ENCODE measurements at places on chromosomes 3 and 15.

DNA sequence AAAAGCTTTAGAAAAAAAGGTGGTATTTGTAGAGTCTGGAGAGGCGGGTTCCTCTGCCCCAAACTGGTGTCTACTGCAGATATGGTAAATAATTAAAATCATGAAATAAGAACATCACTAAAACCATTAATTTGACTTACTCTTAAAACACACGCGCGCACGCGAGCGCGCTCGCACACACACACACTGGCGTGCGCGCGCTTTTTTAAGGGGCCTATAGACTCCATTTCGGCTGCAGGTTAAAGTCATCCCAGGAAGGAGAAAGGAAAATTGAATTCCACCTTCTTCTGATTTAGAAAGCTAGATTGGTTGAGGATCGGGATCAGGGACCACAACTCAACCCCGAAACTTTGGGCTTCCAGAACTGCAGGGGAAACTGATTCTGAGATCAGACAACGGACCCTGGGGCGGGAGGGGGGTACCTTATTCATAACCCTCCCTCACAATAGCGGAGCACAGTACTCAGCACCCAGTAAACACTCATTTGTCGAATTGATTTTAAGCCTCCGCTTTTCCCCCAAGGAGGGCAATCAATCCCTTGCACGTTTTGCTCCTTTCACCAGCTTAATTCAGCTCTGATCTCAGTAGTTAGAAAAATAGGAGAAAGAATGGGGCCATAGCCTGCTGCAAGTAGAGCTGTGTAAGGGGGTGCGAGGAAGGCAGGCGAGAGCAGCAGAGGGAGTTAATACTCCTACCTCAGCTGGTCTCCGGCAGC is 509 bp upstream of the LRRC3B start:
- DNase-seq = no peak

DNA sequence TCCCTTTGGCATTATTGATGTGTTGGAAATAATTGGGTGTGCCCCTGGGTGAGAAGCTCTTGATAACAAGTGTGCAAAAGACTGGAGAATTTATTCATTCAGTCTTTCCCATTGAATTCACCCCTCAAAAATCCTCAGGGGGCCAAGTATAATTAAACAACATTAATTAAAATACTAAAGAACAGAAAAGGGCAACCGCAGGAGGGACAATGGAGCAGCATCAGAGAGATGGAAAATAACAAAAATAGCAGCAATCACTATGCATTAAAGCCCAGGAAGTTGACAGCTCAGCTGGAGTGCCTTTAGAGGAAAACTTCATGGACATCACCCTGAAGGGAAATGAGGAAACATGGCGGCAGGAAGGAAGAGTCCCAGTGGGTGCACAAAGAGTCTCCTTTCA is 227.6 kb downstream of the MINAR1 start:
- no peak for DNase-seq

DNA sequence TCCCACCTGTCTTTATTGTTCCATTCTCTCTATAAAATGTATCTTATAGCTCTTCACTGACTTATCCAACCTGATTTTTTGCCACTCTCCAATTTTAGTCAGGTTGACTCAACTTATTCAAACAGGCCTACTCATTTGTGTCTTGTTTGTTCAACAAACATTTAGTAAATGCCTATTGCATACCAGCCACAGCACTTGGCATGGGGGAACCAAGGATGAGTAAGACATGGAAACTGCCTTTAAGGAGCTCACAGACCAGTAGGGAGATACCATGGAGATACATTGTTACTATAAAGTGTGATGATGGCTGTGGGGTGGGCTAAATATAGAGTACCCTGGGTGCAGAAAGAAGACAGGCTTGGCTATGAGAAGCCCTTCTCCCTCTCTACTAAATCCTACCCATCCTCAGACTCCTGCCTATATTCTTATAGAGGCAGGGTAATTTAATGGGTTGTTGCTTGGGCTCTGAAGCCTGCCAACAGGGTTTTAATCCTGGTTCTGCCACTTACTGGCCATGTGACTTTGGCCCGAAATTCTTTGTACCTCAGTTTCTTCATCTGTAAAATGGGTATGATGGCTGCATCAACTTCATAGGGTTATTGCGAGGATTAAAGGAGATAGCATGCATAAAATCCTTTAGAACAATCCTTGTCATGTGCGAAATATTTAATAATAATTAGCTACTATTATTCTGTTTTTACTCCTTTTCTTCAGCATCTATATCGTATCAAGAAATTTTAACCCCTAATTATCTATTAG is 348.5 kb upstream of the UMPS start:
- DNase-seq = no peak

GRCh38 chr3:5388091-5388490 is 200.6 kb downstream of the EDEM1 start:
- DNase-seq = no peak

DNA sequence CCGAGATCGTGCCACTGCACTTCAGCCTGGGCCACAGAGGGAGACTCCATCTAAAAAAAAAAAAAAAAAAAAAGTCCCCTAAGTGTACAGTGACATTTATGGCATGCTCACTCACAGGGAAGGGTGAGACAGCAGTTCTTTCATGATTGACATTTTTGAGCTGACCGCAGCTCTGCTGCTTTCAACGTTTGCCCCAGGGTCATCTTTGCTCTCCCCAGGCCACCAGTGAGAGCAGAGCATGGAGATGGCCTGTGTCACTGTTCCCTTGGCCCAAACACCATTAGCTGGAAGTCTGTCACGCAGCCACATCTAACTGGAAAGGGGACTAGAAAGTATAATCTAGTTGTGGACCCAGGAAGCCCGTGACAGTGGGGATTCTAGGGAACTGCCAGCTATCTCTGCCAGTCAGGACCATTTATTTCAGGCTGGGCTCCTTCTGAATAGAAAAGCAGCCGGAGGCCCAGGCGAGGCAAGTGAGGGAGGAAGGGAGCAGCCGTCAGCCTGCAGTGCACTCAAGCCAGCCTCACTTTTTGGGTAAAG is 193.4 kb upstream of the HES1 start:
- no peak for DNase-seq

DNA sequence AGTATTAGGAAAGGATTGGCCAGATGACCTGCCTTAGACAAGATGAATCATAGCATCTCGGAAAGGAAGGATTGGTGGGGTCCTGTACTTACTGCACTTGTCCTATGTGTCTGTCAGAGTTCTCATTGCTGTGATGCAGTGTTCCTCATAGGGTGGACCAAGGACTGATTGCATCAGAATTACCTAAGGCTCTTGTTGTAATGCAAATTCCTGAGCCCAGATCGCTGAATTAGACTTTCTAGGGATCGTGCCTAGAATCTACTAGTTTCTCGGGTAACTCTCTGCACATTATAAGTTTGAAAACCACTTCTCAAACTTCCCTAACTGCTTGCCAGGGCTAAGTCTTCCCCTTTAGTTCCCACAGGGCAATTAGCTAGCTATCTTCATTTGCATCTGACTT is 74.9 kb upstream of the SKOR1 start:
- DNase-seq = no peak

DNA sequence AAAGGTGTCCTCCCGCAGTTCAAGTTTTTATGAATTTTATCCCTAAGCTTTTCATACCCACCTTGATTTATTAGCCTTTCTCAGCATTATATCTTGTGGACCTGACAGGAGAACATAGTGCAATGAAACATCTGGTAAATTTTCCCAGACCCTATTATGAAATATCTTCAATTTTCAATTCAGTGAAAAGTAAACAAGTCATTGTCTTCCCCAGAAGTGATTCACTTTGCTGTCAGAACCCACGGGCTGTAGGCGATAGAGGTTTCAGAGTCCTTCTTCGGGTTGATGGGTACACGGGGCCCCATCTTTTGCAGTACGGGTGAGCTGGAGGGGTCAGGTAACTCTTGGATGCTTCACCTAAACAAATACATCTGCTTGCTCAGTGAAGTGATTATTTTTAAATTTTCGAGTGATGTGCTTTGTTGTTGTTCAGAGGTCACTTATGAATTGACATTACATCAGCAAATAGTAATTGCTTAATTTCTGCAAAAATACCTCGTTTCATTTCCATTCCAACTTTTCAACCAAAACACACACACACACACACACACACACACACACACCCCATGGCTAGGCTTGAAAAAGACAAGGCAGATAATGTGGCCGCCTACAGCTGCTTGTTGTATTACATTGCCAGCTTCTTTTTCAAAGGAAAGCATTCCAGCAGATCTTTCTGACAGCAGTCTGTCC is 102.9 kb downstream of the SEMA6D start:
- no peak for DNase-seq

- DNase-seq = no peak
Observed at GRCh38 chr3:12227833-12228232, 61.0 kb upstream of the PPARG start.

DNA sequence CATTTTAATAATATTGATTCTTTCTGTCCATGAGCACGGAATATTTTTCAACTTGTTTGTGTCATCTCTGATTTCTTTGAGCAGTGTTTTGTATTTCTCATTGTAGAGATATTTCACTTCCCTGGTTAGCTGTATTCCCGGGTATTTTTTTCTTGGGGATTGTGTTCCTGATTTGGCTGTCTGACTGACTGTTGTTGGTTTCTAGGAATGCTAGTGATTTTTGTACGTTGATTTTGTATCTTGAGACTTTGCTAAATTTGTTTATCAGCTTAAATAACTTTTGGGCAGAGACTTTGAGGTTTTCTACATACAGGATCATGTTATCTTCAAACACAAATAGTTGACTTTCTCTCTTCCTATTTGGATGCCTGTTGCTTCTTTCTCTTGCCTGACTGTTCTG is 418.8 kb upstream of the ALCAM start:
- DNase-seq = no peak

DNA sequence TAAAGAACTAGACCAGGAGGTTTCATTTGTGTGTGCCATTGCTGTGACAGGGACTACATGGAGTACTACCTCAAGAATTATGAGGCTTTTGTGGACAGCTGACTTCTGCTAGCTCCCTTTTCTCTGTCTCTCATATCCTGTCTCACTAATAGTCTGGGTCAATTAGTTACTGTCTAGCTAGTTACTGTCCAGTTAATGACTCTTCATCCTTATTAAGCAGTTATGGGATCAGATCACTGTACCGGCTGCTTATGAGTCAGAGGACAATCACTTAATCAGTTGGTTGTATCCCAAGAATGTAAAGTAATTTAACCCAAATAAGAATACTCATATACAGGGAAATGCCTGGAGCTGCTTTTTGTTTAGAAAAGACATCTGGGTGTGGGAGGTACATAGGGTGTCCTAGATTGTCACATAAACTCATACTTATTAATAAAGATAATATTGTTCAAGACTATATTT is 158.0 kb downstream of the CDIN1 start:
- no peak for DNase-seq
